ENCODE measurements at places on chromosomes 6 and 20. TPM values are rescaled to one million over a fixed set of nuclear protein-coding genes. Genes with fewer than 3 reads are reported as not detected.

DNA sequence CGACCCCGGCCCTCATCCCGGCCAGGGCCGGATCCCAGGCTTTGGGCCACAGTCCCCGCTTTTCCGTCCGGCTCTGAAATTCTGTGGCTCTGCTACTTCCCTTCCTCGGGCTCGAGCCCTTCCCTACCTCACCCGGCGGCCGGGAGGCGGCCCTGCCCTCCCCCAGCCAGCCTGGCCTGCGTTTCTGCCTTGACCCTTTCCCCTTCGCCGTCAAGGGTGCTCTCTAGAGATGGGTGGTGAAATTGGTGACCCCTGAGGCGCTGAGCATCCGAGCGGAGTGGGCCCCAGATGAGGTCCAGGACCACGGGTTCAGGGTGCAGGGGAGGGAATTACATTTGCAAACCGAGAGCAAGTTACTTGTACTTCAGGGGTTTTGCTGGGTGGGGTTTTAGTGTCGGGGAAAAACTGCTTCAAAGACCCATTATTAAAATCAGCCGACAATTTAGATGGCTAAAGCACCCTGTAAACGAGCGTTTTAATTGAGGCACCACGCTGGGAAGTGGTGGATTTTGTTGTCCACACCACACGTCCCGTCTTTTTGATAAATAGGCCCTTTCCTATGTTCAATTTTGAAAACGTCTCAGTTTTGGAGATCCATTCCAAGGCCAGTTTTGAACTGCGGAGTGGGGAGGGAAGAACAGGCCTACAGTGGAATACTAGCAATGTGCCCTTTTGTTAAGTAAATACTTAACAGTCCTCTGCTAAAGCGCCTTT lies 9.9 kb downstream of the TFAP2A start:
- DNase-seq: no peak

DNA sequence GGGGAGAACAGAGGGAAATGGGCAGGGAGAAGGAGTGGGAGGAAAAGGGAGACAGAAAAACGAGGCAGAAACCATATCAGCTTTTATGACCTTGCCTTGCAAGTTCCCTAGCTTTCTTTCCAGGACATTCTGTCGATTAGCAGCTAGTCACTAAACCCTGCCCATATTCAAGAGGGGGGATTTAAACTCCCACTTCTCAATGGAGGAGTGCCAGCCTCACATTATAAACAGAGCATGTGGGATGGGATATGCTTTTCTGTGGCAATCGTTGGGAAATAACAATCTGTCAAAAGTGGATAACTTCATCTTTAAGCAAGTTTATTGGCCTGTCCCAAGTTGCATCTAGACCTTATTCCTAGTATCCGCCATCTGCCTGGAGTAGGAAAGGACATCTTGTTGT lies 57.0 kb upstream of the TMEM170B start:
- DNase-seq: no peak

DNA sequence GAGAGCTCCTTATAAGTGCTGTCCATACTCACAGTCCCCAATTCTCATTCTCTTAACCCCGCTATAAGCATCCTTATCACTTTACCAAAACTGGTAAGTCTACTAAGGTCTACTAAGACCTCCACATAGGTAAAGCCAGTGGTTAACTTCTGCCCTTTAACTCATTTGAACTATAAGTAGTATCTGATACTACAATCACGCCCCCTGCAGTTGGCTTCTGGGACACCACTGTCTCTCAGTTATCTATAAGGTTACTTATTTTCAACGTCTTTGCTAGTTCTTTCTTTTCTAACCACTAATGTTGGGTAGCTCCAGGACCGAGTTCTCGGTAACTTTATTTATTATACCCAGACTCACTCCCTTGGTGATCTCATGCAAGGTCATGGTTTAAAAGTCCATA lies 142.6 kb downstream of the ARHGAP18 start:
- DNase-seq: no peak

RIN2 gene
- total RNA-seq: 9.9 TPM

DNA sequence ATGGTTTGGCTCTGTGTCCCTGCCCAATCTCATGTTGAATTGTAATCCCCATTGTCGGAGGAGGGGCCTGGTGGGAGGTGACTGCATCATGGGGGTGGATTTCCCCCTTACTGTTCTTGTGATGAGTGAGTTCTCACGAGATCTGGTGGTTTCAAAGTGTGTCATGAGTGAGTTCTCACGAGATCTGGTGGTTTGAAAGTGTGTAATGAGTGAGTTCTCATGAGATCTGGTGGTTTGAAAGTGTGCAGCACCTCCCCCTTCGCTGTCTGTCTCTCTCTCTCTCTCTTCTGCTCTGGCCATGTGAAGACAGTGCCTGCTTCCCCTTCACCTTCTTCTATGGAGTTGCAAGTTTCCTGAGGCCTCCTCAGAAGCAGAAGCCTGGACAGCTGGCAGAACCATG lies 87.6 kb downstream of the MYLK4 start:
- no peak for DNase-seq

APCDD1L gene
- total RNA-seq: not detected

DNA sequence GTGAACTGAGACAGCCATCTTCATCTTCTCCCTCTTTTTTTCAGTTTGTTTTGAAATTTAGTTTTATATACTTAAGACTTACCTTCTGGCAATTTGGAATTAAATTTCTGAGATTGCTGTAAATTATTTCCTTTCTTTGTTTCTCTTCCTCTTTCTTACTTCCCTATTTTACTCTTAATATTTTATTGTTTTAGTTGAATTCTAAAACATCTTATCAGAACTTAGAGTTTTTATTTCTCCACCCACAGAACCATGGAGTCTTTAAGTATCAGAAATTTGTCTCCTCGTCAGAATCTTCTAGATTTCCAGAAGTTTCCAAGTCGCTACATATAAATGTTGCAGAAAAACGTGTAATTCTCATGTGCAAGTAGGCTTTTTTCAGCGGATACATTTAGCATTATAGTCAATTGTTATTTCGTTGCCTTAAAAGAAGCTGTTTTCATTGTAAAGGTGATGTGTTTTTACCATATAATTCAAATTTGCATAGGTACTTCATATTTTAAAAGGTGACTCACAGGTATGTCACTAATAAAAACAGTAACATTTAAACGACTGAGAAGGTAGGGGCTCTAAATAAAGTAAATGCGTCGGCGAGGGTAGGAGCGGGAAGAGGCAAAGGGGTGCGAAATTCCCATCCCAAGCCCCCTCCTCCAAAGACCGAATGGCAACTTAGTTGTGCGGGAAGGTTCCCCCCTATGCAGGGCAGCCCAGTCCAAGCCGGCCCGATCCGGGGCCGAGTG lies 866 bp upstream of the MYO6 start:
- DNase-seq: no peak

Measured in stomach (tissue), 19 donors.